ENCODE measurements at places on chromosomes 7 and 10. TPM values are rescaled to one million over a fixed set of nuclear protein-coding genes. Genes with fewer than 3 reads are reported as not detected.
A peak's percentile ranks its signal among the peaks of the same experiment; 100 is the strongest.

DNA sequence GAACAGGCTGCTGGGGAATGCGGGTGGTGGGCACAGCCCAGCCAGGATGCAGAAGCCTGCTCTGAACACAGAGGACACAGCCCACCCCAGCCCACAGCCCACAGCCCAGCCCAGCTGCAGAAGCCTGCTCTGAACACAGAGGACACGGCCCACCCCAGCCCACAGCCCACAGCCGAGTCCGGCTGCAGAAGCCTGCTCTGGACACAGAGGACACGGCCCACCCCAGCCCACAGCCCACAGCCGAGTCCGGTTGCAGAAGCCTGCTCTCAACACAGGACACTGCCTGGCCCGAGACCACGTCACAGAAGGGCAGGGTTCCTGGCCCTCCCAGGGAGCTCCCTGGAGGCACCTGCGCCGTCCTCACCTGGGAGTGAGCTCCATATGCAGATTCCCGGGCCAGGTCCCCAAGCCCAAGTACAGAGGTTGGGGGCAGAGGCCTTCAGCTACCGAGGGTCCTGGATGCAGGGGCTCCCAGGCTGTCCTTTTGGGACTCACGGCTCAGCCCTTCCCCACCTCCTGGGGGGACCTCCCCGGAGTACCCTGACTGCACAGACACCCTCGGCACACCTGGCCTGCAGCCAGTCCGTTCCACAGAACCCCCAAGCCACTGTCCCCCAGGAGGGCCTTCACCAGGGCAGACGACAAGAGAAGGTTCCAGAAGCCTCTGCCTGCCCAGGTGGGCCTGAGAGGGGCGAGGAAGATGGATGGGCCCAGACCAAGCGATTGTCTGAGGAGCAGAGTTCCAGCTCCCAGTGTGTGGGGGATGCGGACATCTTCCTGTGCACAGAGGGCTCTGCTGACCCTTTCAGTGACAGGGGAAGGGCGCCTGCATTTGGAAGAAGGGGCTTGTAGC lies 23.7 kb upstream of the FOXL3 start:
- no peaks in the 10 kb centered on the region for H3K4me1 ChIP-seq
- peaks cover 10% of the 10 kb centered on the region for H3K36me3 ChIP-seq
- no peak overlapping the region for H3K27ac ChIP-seq
- peaks cover 21% of the 10 kb centered on the region for H3K27me3 ChIP-seq
- DNase-seq = no peak

Gene ARHGAP12
- total RNA-seq = 33.2 TPM

- no peak for DNase-seq
- H3K36me3 ChIP-seq = no peaks in the 10 kb centered on the region
- H3K4me3 ChIP-seq = no peak overlapping the region
- peak overlapping the region; percentile 78 for H3K27ac ChIP-seq
- no peaks in the 10 kb centered on the region for H3K27me3 ChIP-seq
Observed at GRCh38 chr10:21336476-21337170, 188.9 kb downstream of the SKIDA1 start.

DNA sequence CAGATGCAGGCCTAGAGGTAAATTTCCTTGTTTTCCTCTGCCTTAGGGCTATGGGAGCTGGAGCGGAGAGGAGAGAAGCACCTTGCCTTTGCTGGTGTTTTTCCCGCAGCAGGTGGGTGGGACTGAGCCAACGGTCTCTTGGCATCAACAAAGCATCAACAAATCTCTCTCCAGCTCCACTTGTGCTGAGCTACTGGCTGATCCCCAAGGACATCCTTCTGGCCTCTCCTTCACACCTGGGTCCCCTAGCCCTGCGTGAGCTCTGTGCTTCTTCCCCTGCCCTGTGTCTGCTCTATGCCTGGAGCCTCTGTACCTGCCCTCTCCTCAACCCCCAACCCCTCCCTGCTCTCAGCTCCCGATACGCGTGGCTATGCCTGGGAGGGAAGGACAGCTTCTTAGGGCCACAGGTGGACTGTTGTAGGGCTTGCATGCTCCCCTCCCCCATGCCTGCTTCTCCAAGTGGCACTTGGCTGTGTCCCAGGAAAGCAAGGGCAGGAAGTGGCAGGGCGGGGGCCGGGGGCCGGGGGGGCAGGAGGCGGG lies 3.2 kb upstream of the CLDN4 start:
- no peak overlapping the region for H3K4me3 ChIP-seq
- DNase-seq = no peak
- no peaks in the 10 kb centered on the region for H3K36me3 ChIP-seq
- H3K4me1 ChIP-seq = peaks cover 33% of the 10 kb centered on the region
- H3K27ac ChIP-seq = no peak overlapping the region
- H3K27me3 ChIP-seq = peaks cover 6% of the 10 kb centered on the region

- H3K4me1 ChIP-seq = no peaks in the 10 kb centered on the region
- no peak overlapping the region for H3K27ac ChIP-seq
- H3K27me3 ChIP-seq = no peaks in the 10 kb centered on the region
- DNase-seq = no peak
Observed at GRCh38 chr7:28245123-28245878, 64.7 kb upstream of the JAZF1 start.

DNA sequence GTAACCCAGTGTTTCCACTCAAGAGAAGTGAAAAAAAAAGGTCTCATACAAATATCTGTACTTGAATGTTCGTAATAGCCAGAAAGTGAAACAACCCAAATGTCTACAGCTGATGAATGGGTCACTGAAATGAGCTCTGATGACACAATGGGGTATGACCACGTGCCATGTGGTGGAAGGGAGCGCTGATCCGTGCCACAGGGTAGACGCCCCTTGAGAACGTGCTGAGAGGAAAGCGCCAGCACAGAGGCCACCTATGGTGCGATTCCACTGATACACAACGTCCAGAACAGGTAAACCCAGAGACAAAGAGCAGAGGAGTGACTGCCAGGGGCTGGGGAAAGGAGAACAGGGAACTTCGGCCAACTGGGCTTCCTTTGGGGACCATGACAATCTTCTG lies 50.3 kb downstream of the MAD1L1 start:
- no peak overlapping the region for H3K27ac ChIP-seq
- H3K27me3 ChIP-seq = no peaks in the 10 kb centered on the region

GRCh38 chr7:143002106-143002505 lies 24.8 kb downstream of the OR9A2 start:
- H3K27me3 ChIP-seq = peaks cover 4% of the 10 kb centered on the region
- H3K36me3 ChIP-seq = peaks cover 2% of the 10 kb centered on the region
- H3K4me3 ChIP-seq = no peak overlapping the region
- no peak for DNase-seq

GRCh38 chr7:132643302-132643701 lies 67.0 kb upstream of the PLXNA4 start:
- H3K27me3 ChIP-seq = no peaks in the 10 kb centered on the region
- no peak overlapping the region for H3K27ac ChIP-seq
- H3K4me1 ChIP-seq = peaks cover 6% of the 10 kb centered on the region
- H3K4me3 ChIP-seq = no peak overlapping the region

DNA sequence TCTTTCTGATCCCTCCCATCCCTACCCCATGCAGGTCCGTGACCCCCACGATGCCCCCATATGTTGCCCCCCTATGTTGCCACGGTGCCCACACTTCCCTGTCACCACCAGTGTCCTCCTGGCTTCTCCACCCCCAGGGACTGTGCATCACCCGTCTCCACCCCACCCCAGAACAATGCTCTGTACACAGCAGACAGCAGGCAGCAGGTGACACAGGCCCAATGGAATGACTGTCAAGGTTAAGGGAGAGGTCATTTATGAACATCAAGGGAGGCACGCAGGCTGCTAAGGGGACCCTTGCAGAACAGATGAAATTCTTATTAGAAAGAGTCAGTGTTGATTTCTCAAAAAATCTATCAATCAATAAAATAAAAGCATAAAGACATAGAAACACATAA lies 71.5 kb downstream of the PARP12 start:
- no peak overlapping the region for H3K4me3 ChIP-seq
- DNase-seq = no peak
- H3K4me1 ChIP-seq = peaks cover 9% of the 10 kb centered on the region
- H3K27me3 ChIP-seq = no peaks in the 10 kb centered on the region

Gene CALML3
- total RNA-seq = not detected

GRCh38 chr7:46291601-46292150 lies 370.6 kb upstream of the IGFBP3 start:
- peaks cover 34% of the 10 kb centered on the region for H3K4me1 ChIP-seq
- no peak for DNase-seq
- no peak overlapping the region for H3K27ac ChIP-seq
- no peaks in the 10 kb centered on the region for H3K36me3 ChIP-seq

Gene MMD2
- total RNA-seq = not detected

DNA sequence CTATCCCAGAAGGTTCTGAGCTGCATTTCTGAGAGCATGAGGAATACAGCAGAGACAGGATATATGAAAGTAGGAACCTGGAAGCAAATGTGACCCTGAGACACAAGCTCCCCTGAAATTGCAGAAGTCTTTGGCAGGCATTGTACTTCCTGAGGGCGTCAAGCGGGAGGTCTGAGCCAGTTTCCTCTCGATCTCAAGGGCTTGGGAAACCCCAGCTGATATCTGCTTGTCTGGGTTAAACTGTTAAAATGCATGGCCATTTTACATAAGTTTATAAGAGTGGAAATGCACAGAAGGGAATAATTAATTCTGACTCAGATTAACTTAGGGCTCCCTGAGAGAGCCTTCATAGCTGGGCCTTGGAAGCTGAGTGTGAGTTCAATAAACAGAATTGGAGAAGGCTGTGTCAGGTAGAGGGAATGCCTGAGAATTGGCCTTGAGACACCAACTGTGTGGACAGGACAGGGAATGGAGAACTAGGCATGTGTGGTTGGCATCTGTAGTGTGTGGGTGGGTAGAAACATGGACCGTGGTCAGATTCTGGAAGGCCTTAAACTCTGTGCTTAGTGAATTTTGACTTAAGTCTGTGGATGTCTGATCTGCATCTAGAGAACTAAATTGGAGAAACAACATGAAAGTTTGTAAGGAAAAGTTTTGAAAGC lies 53.3 kb downstream of the WIPF3 start:
- DNase-seq = no peak
- no peak overlapping the region for H3K27ac ChIP-seq
- H3K27me3 ChIP-seq = no peaks in the 10 kb centered on the region
- H3K36me3 ChIP-seq = no peaks in the 10 kb centered on the region
- no peak overlapping the region for H3K4me3 ChIP-seq
- H3K4me1 ChIP-seq = peaks cover 10% of the 10 kb centered on the region

Gene ADAM22
- 12.1 TPM for total RNA-seq
